ENCODE measurements at places on chromosomes 1 and 21.

- peak; percentile 80 for ATAC-seq
Measured at GRCh38 chr21:26587736-26588201, 14.7 kb upstream of the CYYR1 start.

GRCh38 chr1:179351281-179351680, 14.5 kb upstream of the AXDND1 start:
- no peak for ATAC-seq

GRCh38 chr21:42287193-42288083, 27.8 kb downstream of the TFF3 start:
- peak; percentile 59 for ATAC-seq

DNA sequence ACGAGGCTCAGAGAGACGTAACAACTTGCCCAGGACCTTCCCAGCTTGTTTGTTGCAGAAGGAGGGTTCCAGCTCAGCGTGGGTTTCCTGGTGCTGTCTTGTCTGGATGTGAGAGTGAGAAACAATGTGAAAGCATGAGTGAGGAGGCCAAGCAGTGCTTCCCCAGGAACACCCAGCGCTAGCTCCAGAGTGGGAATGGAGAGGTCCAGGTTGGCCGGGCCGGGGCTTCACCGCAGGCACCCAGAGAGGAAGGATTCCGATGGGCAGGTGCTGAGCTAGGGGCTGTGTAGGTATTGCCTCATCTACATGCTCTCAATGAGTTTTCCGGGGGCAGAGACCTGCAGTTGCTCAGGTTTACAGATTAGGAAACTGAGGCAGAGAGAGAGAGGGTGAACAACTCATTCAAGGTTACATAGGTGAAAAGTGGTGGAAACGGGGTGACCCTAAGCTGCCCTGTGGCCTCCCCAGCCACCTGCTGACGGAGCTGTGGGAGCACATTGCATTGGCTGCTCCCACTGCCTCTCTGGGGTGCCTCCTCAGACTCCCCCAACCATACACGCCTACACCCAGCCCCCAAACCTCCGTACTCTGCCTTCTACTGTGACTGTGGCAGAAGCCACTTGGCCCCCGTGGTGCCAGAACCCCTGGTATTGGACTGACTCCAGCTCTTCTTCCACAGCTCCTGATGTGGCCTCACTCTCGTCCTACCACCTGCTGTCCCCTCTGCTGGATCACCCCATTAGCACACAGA, 51.2 kb downstream of the B3GALT5 start:
- ATAC-seq = no peak

DNA sequence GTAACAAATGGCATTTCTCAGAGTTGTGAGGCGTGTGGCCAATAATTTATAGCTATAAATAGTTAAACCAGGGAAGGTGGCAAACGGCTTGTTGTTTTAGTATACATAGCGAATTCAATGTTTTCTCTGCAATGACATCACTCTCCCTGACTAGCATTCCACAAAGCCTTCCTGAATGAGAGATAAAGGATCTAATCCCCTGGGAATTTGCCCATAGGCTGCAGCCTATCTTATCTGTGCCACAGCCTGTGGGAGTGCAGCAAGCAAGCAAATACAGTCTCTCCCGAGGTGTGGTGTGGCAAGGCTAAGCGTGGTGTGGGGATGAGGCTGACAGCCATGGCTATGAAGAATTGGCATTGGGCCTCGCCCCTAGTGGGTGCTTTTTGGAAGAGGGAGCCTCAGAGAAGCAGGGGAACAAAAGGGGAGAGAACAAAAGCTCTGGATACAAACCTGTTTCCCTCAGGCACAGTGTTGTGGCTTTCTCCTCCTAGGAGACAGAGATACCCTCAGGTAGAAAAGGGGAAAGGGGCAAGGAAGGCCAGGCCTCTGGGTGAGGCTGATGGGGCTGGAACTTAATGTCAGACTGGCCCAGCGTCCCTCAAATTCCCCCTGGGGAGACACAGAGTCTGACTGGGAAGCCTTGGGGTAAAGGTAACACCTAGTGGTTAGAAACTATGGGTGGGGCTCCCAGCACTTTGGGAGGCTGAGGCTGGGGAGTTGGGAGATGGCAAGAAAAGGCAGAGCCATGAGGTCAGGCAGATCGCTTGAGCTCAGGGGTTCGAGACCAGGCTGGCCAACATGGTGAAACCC, 8.9 kb downstream of the TAGLN2 start:
- ATAC-seq = peak; percentile 77

DNA sequence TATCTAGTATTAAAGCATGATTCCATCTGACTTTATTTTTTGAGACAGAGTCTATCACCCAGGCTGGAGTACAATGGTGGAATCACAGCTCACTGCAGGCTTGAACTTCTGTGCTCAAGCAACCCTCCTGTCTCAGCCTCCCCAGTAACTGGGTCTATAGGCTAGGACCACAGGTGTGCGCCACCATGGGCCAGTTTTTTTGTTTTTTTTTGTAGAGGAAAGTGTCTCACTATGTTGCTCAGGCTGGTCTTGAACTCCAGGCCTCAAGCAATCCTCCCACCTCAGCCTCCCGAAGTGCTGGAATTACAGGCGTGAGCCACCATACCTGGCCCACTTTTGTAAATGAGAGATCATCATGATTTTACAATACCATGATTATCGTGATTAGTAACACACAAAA, 9.2 kb downstream of the PPP1R15B start:
- peak; percentile 23 for ATAC-seq

GRCh38 chr21:35593000-35593502, 467.3 kb downstream of the SETD4 start:
- ATAC-seq = peak; percentile 36

DNA sequence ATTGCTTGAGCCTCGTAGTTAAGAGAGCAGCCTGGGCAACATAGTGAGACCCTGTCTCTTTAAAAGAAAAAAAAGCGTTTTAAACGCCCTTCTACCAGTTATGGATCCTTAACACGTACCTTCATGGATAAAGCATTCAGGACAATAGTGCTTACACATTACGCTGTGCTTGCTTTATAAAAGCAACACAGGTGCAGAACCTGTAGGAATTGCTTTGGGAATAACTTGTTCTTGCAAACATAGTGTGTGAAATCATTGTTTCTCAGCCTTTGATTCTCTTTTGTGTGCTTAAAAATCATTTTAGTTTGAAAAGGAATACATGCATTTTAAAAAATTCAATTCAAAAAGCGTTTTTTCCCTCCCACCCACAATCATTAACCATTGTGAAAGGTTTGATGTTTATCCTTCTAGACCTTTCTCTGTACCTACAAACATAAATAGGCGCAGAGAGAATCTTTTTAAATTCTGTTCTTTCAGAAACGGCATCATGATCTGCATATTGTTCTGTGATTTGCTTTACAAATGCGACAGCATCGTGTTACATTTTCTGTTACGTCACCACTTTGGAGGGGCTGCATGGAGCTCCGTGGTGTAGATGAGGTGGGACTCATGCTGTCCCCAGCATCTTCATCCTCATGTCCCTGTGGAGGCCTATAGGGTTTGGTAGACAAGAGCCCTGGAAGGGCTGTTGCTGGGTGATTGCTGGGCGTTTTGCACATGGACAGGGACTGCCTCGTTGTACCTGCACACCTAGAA, 54.6 kb downstream of the SPSB1 start:
- no peak for ATAC-seq

- ATAC-seq = no peak
Measured at GRCh38 chr1:43991200-43991475, 261 bp upstream of the CCDC24 start.

DNA sequence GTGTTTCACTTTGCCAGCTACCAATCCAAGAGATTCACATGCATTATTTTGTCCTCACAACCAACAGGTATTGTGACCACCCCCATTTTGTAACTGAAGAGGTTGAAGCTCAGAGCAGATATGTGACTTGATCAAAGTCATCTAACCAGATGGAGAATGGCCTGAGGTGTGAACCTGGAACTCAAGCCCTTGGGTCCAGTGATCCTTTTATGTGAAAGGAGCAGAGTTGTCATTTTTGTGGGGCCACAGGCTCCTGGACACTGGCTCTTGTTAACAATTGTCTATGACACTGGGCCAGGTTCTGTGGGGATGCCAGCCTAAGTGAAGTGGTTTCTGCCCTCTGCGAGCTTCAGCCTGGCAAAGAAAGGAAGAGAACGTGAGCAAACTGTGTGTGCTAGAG, 172.6 kb downstream of the ZZZ3 start:
- no peak for ATAC-seq

DNA sequence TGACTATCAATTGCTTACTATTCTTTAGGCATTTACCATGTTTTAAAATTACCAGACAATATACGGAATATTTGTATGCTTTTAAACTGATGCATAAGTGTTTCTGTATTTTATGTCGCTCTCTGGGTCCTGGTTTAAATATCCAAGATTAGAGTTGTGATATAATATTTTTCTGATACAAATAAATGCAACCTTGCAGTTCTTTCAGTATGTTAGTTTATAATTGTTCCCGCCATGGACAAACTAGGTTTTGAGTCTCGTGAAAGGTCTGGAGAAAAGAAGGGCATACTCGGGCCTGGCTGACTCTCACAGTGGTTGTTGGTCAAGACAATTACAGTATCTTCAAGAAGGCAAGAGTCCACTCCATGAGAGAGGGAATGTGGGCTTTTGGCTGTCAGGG, 72.6 kb upstream of the AJAP1 start:
- no peak for ATAC-seq

Measured in motor neuron (in vitro differentiated cells).